ENCODE measurements at places on chromosomes 3 and 15.

DNA sequence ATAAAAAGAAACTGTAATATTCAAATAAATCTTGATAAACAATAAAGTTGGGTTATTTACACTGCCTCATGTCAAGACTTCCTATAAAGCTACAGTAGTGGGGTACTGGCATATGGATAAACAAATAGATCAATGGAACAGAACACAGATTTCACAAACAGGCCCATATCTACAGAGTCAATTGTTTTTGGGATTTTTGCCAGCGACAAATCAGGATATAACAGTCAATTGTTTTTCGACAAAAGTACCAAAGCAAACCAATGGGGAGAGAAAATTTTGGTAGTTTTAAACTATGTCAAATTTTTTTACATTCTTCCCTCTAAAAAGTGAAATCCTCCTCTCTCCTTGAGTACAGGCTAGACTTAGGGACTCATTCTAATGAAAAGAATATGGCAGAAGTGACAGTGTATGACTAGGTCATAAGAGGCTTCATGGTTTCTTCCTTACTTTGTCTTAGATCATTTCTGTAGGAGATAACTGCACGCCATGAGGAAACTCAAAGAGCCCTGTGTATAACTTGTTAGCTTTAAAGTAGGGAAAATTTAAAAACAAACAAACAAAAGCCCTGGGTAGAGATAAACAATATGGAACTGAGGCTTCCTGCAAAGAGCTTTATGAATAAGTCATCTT is 16.9 kb downstream of the IP6K1 start:
- DNase-seq, result no peak

DNA sequence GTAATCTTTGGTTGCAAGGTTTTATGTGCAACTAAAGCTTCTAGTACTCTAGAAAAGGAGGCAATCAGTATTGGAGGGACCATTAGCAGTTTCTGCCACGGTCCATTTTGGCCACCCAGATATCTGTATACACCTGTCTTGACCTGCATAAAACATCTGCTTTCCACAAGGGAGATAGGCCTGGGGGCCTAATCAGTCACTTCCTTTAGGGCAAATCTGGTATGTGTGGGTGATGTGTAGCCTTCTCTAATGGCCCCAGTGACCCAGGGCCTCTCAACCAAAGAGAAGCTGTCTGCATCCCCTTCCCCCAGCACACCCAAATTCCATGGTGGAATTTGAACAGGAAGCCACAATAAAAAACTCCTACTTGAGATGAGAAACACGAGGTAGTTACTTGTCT is 19.5 kb downstream of the IRAK2 start:
- no peak for DNase-seq

- peak; percentile 46 for DNase-seq
Measured at GRCh38 chr15:65286069-65286703, 497 bp downstream of the PARP16 start.

GRCh38 chr15:29533647-29534046 is 264.0 kb upstream of the NSMCE3 start:
- no peak for DNase-seq

DNA sequence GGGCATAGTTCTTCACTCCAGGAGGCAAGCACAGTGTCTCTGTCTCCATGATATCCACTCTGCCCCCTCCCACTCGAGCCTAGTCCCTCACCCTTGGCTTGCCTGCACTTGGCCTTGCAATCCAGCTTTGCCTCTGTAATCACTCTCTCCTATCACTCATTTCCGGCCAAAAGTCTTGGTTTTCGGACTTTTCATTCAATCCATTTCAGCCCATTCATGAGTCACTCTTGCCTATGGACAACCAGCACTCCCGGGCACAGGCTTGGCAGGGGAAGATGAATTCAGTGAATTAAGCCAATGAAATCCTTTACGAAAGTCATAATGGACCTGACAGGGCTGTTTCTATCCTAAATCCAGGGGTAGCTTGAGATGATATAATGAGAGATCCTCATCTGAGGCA is 21.7 kb downstream of the DAZL start:
- DNase-seq, result no peak

- no peak for DNase-seq
Measured at GRCh38 chr15:93072011-93072410, 17.0 kb downstream of the RGMA start.
